Dorsolateral prefrontal cortex (tissue), 122 donors: ENCODE measurements at places on chromosomes 11 and 22.

DNA sequence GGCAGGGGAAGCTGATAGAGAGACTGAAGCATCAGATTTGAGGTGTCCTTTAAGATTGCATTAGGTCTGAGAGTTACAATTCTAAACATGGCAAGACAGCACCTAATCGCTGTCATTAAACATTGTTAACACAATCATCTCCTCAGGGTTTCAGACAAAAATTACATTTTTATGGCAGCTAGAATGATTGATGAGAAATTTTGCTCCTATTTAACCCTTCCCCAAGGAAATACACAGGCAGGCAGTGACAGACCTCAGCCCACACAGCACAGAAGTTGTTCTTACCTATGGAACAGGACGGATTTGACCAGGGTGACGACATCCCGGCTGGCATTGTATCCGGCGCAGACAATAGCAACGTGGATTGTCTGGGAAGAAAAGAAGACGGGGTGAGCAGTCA is 294.3 kb downstream of the LARGE1 start:
- DNase-seq: no peak

- DNase-seq: no peak
Measured at GRCh38 chr11:1218788-1219445, 3.9 kb upstream of the MUC5B start.

DNA sequence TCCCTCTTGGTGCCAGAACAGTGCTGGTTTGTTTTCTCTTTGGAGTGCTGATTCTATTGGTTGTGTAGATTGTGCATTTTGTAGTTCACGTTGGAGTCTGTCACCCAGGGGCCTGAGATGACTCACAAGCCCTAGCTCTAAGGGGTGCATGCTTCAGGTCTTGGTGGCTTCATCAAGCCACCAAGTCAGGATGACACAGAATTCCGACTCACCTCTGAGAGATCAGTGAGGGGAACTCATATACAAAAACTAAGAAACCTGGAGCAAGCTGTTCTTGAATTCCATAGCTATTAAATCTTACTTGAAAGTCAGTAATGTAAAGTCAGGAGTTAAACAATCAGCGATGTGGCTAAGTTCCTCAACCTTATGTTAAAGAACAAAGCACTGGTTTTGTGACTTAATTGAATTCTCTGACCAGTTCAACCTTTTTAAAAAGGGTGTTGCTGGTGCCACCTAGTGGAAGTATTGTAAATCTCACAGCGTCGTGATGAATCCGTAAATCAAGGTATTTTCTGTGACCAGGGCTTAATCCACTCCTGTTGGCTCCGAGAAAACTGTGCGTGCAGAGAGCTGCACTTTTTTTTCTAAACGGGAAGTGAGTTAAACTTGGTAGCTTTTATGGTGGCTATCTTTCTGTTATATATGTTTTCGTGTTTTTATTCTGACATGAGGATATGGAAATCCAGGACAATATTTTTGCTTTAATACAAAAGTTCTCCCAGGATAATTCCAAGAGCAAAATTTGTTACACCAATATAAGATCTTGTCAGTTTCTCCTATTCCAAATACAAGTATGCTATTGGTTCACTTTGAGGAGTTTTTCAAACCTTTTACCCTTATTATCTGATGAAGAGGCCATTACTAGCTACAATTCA is 14.6 kb downstream of the MMP13 start:
- no peak for DNase-seq

GRCh38 chr11:72738199-72739141 is 13.7 kb downstream of the ARAP1 start:
- no peak for DNase-seq

- no peak for DNase-seq
Measured at GRCh38 chr11:69205743-69206612, 50.2 kb downstream of the SMIM38 start.

DNA sequence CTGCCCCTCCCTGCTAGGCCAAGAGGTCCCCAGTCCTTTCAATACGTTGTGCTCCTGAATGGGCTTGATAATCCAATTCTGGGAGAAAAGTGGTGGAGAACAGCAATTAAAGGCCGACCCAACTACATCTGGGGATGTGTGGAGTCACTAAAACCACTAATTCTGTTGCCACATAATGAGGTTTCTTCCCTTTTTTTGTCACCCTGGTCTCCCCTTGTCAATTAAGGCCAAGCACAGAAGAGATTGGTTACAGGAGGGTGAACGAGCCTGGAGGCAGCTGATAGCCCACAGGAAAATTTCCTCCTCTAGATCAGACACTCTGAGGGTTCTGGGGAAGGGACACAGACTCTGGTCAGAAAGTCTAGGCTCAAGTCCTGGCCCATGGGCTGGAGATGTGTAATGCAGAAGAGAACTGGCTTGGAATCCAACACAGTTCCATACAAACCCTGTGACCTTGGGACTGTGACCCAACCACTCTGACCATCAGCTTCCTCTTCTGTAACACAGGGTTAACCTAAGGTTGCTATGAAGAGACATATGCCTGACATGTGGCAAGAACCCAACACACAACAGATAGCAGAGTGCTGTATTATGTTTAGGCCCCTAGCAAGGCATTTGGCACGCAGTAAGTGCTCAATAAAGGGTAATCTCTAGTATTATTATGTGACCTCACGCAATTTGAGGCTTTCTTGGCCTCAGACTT is 146.4 kb downstream of the CHST1 start:
- DNase-seq: no peak

DNA sequence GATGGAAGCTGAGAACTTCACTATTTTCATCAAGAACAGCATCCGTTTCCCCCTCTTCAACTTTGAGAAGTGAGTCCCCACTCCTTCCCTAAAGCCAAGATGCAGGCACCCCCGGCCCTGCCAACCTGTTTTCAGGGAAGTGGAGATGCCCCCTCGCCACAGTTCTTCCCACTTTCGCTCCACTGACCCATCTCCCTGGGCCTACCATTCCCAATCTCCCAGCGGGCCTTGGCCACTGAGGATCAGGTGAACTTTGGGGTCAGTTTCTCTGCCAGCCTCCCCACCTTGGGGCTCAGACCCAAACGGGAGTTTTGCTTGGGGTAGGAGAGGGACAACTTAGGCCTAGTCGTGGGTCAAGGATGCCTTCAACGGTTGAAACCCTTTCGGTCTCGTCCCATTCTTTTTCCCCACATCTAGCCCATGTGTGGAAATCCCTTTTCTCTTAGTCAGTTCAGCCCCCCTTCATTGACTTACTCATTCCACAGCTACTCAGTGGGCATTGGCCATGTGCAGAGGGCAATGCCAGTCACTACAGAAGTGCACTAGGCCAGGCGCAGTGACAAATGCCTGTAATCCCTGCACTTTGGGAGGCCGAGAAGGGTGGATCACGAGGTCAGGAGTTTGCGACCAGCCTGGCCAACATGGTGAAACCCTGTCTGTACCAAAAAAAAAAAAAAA is 10.6 kb downstream of the P2RX3 start:
- no peak for DNase-seq

GRCh38 chr11:116881143-116881542 is 43.7 kb upstream of the APOA1 start:
- DNase-seq: no peak

DNA sequence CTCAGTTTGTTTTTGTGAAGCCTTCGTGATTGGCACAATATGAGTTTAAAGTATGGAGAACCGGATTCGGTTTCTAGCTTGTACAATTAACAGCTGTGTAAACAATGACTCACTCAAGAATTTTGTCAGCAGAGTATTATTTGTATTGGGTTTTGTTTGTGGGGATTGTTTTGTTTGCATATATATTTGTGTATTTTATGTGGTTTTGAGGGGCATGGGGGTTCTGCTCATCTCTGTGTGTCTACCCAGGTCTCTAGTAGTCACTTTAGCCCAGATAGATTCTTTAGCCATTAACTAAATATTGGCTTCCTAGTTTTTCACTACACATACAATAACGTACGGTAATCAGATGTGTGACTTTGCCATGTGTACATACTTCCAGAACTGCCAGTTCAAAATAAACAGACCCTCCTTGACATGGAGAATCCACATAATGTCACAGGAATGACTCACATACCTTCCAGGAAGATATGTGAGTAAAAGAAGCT is 7.5 kb upstream of the MS4A7 start:
- DNase-seq: no peak

DNA sequence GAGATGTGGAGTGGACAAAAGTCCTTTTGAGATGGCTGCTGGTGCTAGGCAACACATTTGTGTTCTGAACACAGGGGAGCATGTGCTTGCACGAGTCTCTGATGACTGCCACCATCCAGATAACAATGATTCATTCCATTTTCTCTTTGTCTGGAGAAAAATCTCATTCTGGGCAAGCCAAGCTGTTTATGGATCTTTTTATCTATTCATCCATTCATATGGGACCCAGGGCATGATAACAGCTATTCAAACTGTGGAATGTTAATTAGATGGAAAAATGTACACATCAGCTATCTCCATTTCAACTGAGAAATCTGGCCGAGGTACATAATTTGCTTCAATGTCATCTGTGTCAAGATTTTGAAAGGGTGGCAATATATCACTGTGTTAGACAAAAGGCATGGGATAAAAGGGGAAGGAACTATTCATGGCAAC is 117.5 kb upstream of the ZBED5 start:
- no peak for DNase-seq

- no peak for DNase-seq
Measured at GRCh38 chr22:22006596-22006990, 24.0 kb upstream of the TOP3B start.

DNA sequence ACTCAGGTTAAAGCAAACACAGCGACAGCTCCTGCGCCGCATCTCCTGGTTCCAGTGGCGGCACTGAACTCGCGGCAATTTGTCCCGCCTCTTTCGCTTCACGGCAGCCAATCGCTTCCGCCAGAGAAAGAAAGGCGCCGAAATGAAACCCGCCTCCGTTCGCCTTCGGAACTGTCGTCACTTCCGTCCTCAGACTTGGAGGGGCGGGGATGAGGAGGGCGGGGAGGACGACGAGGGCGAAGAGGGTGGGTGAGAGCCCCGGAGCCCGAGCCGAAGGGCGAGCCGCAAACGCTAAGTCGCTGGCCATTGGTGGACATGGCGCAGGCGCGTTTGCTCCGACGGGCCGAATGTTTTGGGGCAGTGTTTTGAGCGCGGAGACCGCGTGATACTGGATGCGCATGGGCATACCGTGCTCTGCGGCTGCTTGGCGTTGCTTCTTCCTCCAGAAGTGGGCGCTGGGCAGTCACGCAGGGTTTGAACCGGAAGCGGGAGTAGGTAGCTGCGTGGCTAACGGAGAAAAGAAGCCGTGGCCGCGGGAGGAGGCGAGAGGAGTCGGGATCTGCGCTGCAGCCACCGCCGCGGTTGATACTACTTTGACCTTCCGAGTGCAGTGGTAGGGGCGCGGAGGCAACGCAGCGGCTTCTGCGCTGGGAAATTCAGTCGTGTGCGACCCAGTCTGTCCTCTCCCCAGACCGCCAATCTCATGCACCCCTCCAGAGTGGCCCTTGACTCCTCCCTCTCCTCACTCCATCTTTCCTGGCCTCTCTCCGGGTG is at the start of the genes ATM and NPAT:
Gene ATM (plus strand): TSS at position 494 of the 774 bp plus-strand sequence. CDS start 4,558 bp downstream, outside the sequence.
Gene NPAT (minus strand): TSS at position 65 of the 774 bp plus-strand sequence. CDS start 102 bp downstream, outside the sequence.
- peak; percentile 99 for DNase-seq

GRCh38 chr11:121467965-121468364 is 15.2 kb upstream of the SORL1-AS1 start:
- peak; percentile 55 for DNase-seq

GRCh38 chr11:47468598-47469214 is 19.8 kb upstream of the RAPSN start:
- no peak for DNase-seq

- no peak for DNase-seq
Measured at GRCh38 chr11:124801636-124802312, 1.6 kb upstream of the MSANTD2 start.

DNA sequence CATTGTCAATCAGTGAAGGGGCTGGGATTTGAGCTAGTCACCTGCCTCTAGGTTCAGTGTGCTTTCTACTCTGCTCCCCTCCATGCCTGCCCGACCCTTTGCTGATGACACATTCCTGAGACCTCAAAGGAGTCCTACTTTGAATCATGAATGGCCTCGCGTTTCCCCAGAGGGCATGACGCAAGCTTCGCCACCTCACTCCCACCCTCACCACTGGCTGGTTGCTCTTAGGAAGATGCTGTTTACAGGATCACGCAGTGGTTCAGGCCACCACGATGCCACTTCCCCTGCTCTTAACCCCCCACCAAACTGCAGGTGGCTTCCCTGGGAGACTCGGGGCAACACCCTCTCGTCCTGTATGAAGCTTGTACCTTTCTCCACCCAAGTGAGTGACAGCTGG is 62.9 kb upstream of the B3GAT1 start:
- no peak for DNase-seq

- DNase-seq: no peak
Measured at GRCh38 chr11:14645015-14645912, 1.7 kb downstream of the PDE3B start.

DNA sequence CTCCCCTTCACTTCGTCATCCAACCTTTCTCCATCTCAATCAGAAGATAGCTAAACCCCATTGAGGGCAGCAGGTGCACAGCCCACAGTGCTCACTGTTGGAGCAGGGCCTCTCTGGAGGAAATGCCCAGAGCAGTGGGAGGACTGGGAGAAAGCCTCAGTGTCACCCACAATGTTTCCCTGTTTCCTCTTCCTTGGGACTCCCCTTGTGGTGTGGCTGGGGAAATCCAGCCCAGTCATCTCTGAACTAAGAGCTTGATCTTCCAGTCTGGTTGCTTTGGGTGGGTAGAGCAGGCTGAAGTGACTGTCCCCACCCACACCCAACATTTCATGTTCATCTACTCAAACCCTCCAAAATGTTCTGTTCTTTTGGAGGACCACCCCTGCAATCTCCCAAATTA is 29.8 kb upstream of the EED start:
- no peak for DNase-seq

DNA sequence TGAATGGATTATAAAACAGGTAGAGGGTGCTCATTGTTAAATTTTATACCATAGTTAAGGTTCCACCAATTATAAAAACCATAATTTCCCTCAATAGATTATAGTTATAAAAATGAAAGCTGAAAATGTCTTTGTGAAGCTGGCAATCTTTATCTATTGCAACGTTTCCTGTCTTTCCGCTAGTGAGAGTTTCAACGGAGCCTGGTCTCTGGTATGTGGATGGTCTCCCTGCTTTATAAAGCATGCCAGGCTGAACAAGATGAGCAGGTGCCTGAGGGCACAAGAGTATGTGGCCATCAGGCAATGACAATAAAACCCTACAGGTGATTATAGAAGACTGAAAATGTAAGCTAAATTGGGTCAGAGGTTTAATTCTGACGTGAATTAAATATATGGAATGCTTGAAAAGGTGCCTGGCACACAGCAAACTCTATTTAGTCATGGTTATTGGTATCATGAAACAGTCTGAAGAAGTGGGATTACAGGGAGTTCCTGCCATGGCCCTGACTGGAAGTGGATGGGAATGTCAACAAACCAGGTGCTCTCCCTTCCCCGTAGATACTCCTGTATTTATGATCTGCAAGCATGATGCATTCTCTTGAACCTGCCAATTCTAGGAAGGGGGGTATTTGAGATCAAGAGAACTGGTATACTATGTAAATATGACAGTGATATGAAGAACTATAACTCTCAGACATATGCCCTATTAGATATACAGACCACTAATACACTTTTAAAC is 115.7 kb downstream of the ENTHD1 start:
- no peak for DNase-seq

GRCh38 chr11:10287766-10288715 is 6.0 kb downstream of the SBF2 start:
- DNase-seq: no peak

GRCh38 chr11:124942466-124943253 is 6.8 kb upstream of the HEPACAM start:
- DNase-seq: no peak

- no peak for DNase-seq
Measured at GRCh38 chr22:50612168-50612527, 11.6 kb downstream of the MAPK8IP2 start.
